AG04449 (cell line): ENCODE measurements at places on chromosomes 12 and 14.

- DNase-seq = no peak
These were observed 578.0 kb upstream of the TMEM132C start for GRCh38 chr12:127688906-127689428.

- DNase-seq = no peak
These were observed 462.9 kb upstream of the USP15 start for GRCh38 chr12:61797266-61797665.

- DNase-seq = no peak
These were observed 1.4 kb upstream of the KLRC1 start for GRCh38 chr12:10454531-10454930.

DNA sequence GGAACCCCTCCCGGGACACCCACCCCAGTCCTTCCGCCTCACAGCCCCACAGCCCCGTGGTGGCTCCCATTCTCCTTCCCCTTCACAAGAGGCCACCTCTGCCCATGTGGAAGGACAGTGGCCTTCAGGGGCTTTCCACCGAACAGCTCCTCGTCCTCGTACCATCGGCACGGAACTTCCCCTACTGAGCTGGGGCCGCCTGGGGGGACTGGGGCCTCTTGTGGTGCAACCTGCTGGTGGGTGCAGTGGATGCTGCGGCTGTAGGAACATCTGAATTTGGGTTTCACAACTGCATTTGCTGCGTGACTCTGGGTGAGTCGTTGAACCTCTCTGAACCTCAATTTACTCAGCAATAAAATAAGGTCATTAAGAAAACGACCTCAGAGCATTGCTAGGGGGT lies 50.9 kb downstream of the RFLNA start:
- DNase-seq = no peak

DNA sequence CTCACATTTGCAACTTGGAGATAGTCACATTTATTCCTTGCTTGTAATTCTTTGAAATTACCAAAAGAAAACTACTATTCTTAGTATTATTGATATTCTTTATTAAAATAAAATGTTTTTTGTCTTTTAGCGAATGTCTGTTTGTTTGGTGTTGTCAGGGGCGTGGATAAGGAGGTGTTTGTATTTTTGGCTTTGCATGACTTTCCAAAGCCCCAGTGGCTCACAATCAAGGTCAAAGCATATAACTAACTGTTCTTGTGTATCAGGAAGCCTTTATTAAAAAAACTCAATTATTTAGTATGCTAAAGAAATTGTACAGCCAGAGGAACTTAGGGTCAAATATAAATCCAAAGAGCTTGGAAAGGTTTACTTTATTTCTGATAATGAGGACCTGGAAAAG lies 17.9 kb downstream of the GPHB5 start:
- no peak for DNase-seq

- no peak for DNase-seq
These were observed 11.6 kb upstream of the SMCO2 start for GRCh38 chr12:27434673-27435565.

- no peak for DNase-seq
These were observed 23.6 kb upstream of the PGF start for GRCh38 chr14:74979029-74979428.

DNA sequence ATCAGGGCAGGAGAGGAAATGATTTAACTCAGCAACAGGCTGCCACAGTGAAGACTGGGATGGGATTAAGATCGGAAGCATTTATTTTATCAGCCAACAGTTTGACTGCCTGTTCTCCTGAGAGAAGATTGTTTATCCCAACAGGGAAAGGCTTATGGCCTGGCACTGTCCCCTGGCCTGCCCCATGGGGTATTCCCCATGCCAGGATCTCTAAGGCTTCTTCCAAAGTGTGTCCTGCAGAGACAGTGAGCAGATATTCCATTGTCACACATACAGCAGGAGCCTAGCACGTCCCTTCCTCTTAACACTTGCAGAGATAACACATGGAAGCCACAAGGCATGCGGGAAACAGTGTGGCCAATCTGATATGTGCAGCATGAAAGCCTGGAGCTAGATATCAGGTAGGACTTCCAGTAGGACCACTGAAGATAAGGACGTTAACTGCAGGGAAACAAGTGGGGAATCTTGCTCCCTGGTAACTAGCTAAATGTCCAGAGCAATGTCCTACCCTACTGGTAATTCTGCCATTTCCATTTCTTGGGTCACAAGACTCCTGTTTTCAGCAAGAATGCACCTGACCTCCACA lies 48.2 kb downstream of the IQSEC3 start:
- no peak for DNase-seq

- no peak for DNase-seq
These were observed 562.8 kb downstream of the GALC start for GRCh38 chr14:87430214-87430613.

DNA sequence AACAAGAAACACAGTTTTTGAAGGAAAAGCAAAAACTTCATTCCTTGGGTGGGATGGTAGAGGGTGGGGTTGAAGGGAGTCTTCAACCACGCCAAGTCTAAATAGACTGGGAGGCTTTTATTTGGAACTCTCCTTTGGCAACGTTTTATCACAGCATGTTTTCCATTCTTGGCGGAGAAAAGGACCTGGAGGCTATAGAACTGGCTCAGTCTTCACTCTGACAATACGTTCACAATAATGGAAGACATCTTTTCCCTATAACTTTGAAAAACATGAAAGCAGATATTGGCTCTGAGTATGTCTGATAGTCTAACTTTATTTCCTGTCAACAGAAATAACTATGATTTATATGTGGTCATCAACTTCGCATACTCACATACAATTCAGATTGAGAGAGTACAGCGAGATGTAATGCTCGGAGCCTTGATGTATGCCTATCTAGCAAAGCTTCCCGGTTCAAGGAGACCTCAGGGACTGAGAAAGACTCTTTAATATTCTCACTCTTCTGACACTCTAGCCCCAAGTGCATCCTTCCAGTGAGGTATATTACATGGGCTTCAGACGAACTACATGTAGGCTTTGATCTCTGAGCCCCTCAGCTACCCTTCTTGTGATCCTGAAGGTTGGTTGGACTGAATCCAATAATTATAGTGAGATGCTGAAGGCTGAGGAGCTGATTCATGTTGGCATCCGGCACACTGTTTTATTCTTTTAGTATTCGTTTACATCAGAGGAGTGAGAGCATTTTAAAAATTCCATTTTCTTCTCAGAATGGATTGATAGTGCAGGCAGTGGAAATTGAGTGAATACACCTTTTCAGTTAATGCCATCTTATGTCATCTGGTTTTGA lies 14.0 kb downstream of the TMEM30B start:
- DNase-seq = no peak

DNA sequence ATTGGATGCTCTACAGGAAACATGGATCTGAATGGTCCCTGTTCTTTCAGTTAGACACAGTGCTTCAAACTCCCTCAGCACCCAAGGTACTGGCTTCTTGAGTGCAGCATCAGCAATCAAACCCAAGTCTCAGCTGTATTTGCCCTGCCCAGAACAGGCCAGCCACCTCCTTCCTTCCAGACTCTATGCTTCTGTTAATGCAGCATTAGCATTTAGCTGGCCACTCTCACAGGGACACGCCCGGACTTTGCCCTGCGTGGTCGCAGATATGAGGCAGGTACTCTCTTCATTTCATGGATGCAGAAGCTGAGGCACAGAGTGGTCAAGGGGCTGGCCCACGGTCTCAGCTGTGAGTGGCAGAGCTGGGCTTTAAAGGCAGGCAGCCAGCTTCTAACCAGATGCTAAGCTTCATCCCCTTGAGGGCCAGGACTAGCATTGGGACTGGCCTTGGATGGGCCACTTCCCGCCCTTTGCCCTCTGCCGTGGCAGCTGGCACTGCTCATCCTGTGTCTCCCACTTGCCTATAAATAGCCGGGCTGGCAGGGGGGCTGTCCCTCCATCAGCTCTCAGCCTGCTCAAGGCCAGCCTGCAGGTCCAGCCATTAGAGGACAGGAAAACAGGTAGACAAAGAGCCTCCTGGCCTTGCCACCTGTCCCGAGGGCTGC lies 1.5 kb upstream of the SLC25A47 start:
- DNase-seq = no peak

DNA sequence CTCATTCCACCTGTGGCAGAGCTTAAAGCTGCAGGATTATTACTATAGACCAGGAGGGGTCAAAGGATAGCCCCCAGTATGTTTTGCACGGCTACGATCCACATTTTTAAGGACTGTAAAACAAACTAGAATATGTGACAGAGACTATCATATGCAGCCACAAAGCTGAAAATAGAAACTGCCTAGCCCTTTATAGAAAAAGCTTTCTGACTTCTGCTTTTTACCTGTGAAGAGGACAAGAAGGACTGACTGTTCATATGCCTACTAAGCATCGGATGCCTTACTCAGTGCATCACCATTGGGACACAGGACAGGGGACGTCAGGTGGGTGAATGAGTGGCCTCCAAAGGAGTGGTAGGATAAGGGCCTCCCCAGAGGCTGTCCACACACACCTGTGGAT lies 29.8 kb downstream of the SPTB start:
- DNase-seq = no peak

DNA sequence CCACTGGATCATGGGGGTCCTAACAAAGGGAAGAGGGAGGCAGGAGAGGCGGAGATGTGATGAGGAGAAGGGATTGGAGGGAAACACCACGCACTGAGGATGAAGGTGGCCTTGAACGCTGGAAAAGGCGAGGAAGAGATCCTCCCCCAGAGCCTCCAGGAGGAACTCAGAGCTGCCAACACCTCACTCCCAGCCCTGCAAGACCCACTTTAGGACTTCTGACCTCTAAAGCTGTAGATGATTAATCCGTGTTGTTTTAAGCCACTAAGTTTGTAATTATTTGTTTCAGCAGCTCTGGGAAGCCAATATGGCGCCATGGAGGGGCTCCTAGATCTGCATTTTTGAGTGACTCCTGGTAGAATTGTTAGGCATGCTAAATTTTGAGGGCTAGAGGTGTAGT lies 74.6 kb upstream of the CEP83 start:
- no peak for DNase-seq

- no peak for DNase-seq
These were observed 1072.5 kb upstream of the ATXN7L3B start for GRCh38 chr12:73465106-73465505.

DNA sequence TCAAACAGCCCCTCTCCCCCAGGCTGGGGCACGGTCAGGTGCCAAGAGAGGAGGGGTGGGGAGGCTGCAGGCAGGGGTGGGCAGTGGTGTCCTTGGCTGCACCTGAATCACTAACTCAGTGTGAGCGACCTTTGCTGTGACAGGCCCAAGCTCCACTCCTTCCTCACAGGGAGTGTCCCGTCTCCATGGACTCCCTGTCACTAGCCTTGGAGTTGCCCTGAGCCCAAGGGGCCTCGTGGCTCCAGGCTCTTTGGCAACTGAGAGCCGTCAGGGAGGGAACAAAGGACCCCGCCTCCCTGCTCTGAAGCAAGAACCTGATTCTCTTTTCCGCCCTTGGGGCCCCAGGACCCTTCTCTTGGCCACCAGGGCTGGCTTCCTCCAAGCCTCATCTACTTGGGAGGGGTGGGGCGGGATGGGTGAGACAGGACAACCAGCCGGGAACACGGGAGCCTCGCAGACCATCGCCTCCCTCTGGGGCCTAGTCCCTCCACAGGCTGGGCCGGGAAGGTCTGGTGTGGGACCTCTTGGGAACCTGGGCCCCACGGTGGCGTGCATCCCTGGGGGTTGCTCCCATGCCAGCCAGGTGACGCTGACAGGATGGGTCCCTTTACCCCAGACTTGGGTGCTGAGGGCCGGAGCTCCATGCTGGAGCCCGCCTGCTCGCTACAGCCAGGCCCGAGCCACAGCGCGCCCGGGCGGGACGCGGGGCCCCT lies 935 bp upstream of the ADSS1 start:
- DNase-seq = no peak

DNA sequence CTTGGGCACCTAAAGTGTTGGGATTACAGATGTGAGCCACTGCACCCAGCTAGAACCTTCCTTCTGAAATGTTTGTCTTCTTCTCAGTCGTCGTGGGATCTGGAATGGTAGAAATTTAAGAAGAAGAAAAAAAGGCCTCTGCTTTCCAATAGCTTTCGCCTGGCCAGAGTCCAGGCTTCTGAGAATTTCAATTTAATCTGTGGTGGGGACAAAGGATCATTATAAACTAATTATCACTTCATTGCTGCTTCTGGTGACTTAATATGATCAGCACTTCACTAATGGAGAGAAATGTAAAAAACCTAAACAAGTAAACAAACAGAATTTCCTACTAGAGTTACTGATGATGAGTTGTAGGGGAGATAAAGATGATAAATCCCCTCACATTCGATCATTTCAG lies 51.3 kb downstream of the CFAP251 start:
- DNase-seq = no peak

DNA sequence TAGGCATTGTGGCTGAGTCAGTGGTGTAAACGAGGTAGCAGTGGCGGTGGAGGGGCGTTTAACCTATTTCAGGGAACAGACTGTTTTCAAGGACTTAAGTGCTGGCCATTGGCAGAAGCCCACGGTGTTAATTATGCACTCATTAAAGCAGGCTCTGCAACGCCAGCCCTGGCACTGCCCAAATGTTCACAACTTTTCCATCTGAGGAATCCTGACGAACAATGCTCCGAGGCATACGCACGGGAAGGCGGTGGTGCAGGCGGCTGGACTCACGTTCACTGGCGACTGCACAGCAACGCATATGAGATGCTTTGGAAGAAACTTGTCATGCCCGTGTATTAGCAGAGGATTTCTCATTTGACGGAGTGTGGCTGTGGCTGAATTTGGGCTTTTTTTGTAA lies 70.6 kb upstream of the SLC24A4 start:
- DNase-seq = no peak

DNA sequence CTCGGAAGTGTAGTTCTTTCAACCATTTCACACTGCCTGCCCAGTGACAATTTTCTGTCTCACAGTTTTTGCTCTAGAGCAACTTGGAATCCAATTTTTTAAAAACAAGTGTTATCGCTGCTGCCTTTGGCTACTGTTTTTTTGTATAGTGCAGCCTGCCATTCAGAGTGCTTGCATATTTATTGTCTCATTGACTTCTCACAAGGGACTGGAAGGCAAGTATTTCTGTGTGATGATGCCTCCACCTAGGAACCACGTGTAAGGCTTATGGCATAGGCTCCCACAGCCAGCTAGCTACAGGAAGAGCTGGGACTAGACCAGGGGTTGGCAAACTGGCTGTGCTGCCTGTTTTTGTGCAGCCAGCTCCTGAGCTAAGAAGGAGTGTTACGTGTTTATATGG lies 903 bp downstream of the PARPBP start:
- DNase-seq = no peak

DNA sequence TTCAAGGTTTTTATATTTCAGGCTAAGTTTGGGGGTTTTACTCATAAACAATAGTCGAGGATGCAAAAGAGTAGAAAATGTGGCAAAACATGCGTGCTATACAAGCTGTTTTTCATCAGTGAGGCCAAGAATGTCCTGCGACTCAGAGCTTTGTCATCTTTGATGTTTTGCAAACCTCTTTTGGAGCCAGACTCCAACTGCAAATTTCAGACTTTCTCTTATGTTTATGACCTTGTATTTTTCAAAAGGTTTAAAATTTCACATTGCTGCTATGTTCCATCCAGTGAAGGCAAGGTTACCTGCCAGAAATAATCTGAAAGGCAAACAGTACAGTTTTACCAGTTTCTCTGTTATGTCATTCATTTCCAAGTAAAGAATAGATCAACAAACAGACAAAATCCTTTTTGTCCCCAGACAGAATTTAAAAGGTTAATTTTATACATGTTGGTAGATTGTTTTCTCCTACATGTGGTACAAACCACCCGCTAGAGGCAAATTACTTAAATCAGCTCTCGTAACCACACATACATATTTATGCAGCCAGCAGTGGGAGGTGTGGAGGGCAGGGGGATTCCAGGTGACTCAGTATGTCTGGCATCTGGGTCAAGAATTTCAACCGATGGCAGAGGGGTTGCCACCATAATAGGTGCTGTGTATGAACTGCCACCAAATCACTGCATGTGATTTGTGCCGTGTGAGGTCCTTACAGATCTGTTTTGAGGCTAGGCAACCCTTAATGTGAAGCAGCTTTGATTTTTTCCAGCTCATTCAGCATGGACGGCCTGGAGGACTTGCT lies 119.8 kb upstream of the CPM start:
- DNase-seq = peak; percentile 67
